GM10248 (cell line): ENCODE measurements at places on chromosomes 4 and X.

DNA sequence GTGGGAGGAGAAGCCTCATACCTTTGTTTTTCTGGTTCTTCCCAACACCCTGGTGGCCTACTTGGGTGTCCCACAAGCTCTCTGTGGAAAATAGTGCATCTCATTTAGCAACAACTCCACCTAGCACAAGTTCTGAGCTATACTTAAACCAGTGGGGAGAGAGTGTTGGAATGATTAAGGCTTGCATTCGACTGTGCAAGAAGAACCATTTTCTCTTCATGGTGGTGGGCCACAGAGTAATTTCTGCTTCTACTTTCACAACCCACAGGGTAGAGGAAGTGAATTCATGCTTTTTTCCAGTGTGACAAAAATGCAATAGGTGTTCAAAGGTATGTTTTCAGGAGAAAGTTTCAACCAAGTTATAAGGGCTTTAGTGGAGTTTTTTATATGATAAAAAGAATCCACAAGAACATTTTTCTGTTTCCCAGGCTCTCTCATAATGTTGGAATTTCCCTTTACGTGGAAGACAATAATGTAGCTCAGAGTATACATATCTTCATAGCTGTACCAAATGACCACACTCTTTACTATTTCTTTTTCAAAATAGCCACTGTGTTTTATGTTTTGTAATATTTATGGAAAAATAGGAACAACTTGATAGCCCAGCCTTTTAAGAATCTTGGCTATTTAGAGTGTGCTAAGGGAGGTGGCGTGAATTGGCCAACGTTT, 80.3 kb upstream of the HHIP start:
- DNase-seq: no peak

GRCh38 chr4:36665985-36666527, 384.6 kb downstream of the DTHD1 start:
- no peak for DNase-seq

DNA sequence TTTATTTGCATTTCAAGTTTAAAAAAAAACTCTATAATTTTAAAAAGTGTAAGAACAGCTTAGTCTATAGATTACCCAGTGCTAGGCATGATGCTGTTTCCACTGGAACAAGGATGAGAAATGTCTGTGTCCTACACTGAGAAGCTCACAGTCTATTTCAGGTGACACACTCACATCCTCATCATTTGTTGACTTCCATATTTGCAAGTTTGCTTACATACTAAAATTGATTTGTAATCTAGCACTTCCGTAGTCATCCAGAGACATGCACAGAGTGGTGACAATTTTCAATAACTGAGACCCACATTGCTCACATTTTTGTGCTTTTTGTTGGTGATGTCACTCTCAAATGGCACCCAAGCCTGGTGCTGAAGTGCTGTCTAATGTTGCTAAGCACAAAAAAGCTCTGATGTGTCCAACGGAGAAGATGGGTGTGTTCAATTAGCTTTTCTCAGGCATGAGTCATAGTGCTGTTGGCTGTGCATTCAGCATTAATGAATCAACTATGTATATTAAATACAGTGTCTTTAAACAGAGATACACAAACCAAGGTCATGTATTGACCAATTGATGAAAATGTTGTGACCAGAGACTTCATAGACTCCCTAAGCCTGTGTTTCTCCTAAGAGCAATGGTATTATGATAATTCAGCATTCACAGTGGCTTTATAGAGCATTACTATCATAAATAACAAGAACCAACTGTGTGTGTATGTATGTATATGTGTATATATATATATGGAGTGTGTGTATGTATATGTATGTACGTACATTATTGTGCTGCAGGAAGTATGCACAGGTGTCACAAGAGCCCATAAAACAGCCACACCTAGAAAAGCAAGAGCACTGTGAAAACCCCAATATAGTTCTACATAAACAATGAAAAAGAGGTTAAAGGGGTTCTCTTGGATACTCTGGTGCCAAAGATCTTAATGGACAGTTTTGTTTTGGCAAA, 31.2 kb upstream of the VCX3B start:
- DNase-seq: no peak

GRCh38 chr4:187307131-187307530, 583.5 kb upstream of the FAT1 start:
- no peak for DNase-seq

- no peak for DNase-seq
Observed at GRCh38 chrX:70292788-70293187, 2.9 kb downstream of the KIF4A start.

DNA sequence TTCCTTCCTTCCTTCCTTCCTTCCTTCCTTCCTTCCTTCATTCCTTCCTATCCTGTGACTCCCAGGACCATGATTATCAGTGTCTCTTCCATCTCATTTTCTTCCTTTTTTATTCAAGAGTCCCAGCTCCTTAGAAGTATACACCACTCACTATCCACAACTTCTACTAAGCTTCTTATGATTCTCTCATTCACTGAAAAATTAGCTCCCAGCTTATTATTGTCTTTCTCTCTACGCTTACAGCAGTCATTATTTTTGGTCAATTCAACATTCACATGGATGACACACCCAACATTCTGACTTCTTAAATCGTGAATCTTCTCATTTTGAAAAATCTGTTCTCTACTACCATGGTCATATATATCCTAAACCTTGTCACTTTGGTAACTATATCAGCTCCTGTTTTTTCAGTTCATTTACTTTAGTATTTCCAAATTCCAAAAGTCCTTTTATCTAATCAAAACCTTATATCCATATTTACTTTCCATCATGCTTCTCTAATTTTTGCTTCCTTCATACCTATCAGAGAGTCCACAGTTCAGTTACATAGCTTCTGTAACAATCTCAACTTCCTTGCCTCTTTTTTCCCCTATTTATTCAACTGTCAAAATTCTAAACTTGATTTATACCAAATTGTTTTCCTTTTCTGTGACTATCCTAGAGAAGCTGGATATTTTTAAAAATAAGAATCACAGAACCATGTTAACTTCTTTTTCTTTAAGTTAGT, 677.5 kb downstream of the RAPGEF2 start:
- no peak for DNase-seq

- no peak for DNase-seq
Observed at GRCh38 chr4:3851881-3852280, 85.7 kb downstream of the ADRA2C start.

GRCh38 chrX:1020634-1021166, 191.7 kb downstream of the CRLF2 start:
- no peak for DNase-seq

- no peak for DNase-seq
Observed at GRCh38 chrX:29666366-29666765, 549.0 kb upstream of the MAGEB2 start.

DNA sequence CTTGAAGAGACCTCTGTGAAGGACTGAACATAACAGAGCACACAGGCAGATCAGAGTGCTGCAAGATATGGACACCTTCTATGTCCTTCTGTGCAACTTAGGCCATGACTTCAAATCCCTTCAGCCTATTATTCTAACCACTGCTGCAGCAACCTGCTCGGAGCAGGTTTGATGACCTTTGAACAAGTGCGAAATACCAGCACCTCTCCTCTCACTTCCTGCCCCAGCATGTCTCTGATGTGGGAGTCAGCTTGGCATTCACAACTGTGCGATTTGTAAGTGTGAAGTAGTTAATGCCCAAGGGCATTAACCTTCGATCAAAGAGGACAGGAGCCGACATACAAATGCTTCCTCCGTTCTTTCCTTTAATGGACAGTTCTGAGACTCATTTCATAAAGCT, 1.6 kb upstream of the EXOC1 start:
- no peak for DNase-seq

GRCh38 chr4:79748835-79749234, 324.2 kb downstream of the ANTXR2 start:
- DNase-seq: no peak

- DNase-seq: no peak
Observed at GRCh38 chrX:28135378-28136047, 154.3 kb upstream of the DCAF8L1 start.

- DNase-seq: no peak
Observed at GRCh38 chr4:168361365-168362024, 42.9 kb upstream of the DDX60 start.

DNA sequence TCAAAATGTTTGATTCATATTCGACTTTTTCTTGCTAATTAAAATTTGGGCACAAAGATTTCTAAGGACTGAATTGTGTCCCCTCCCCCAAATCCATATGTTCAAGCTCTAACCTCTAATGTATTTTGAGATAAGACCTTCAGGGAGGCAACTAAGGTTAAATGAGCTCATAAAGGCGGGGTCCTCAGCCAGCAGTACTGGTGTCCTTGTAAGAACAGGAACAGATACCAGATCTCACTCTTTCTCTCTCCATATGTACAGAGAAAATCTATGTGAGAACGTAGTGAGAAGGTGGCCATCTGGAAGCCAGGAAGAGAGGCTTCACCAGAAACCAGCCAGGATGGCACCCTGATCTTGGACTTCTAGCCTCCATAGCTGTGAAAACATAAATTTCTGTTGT, 116.9 kb downstream of the VEGFC start:
- DNase-seq: no peak

- DNase-seq: no peak
Observed at GRCh38 chr4:181077341-181077740, 1165.9 kb upstream of the TENM3 start.

- no peak for DNase-seq
Observed at GRCh38 chrX:45762699-45763647, 562.3 kb upstream of the DIPK2B start.

DNA sequence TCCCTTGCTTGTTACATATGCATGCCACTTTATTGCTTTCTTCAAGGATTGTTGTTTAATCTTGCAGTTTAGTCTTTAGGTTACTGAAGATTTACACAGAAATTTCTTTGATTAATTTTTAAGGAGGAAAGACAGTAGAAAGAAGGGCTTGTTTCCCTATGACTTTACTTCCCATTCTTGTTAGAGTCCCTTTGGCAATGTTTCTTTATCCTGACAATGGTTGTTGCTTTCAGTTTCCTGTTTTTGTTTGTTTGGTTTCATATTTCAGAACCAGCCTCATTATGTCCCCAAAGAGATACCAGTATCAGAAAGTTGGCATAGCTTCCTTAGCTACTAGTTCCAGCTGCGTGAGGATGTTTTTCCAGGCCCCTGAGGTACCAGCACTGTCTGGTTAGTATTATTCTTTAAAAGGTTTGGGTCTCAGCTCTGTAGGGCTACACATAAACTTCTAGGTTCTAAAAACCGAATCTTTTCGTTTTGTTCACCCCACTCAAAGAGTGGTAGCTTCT, 61.3 kb upstream of the UNC5C start:
- no peak for DNase-seq

DNA sequence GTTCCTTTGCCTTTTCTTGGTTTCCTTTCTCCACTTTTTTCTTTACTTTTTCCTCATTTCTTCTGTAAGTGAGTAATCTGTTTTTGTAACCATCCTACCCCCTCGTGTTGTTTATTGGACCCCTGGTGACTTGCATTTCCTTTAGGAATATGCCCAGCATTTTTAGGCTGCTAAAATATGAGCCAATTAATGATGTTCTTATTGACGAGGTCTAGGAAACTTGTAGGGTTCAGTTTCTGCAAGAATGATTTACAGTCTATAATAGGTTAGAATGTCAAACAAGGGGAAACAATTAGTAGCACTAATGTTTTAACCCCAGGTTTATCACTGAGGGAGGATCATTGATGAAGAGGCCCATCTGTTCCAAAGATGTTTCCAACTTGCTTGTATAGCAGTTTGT, 79.0 kb downstream of the CPE start:
- no peak for DNase-seq

DNA sequence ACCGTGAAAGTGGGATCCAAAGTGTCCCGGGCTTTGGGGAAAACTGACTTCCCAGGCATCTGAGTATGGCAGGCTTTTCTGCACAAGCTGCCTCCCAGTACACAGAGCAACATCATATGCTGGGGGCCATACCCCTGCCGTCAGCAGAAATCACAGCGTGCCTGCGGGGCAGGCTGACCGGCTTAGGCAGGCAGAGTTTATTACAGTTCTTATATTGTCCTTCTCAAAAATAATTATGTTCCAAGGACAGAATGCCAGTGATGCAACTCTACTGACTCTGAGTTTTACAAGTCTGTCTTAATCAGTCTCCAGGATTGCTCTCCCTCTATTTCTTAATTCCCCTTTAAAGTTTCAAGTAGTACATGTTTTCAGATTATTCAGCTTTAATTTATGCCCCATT, 37.0 kb downstream of the IL21 start:
- DNase-seq: no peak

- no peak for DNase-seq
Observed at GRCh38 chrX:108712886-108713285, 23.5 kb downstream of the IRS4 start.

DNA sequence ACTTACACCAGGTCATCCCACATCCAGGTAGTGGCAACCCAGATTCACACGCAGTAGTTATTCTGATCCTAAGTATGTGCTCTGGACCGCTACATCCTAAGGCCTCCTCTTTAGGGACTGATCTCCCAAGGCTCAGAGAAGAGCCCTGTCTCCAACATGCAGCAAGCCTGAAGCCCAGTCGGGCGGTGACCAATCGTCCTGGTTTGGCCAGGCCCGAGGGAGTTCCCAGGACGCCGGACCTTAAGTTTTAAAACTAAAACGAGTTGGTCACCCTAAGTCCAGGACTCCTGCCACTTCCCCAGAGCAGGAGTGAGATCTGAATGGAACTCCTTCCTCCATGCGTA, 385 bp downstream of the LYAR start:
- DNase-seq: peak; percentile 22

- no peak for DNase-seq
Observed at GRCh38 chr4:112927544-112927943, 121.9 kb upstream of the ANK2 start.

DNA sequence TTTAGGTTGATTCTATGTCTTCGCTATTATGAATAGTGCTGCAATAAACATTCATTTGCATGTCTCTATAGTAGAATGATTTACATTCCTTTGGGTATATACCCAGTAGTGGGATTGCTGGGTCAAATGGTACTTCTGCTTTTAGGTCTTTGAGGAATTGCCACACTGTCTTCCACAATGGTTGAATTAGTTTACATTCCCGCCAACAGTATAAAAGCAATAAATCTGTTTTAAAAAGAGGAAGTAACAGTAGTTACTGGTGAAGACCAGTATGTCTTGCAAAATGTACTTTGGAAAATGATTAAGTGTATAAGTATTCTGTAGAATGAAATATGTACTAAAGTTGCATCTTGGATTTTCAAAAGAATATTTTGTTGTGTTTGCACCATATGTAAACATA, 77.3 kb downstream of the SHROOM4 start:
- DNase-seq: no peak

DNA sequence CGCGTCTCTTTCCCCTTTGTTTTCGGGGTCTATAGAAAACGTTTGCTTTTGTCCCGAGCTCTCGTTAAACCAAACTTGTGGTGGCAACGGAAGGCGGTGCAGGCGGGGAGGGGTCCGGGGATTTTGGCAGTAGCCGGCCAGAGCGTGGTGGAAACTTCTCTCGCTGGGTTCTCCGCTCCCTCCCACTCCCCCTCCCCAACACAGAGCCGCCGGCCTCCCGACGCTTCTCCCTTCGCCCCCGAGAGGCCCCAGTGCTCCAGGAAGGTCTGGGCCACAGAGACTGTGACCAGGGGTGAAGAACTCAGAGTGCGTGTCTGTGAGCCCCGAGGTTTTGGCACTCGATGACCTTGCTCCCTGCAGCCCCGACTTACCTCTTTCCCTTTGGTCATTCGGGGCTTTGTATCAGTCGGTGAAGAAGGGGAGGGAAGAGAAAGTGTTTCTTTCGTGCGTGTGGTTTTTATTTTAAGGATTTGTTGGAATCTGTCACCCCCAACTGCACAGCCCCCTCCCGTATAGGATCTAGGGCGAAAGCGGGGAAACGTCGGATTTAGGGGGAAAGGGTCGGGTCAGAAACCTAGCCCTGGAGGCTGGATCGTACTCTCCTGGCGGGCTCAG, 9.0 kb upstream of the BCOR start:
- no peak for DNase-seq
